ENCODE measurements at places on chromosomes 16 and 17.

GRCh38 chr17:50739098-50739497 lies 19.7 kb downstream of the LUC7L3 start:
- DNase-seq, result no peak

DNA sequence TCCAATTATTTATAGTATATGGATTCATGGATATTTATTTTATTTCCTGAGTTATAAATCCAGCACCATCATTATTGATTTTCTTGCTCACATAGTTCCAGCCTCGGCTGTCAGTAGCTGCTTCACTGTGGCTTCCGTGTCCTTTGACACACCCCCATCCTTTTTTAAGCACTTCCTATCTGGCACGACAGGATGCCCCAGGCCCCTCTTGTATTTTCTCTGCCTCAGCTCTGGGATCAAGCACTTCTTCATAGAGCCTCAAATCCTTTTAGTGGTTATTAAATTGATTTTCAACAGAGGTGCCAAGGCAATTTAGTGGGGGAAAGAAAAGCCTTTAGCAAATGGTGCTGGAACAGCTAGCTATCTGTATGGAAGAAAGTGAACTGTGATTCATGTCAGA lies 59.8 kb downstream of the GAN start:
- DNase-seq, result no peak

DNA sequence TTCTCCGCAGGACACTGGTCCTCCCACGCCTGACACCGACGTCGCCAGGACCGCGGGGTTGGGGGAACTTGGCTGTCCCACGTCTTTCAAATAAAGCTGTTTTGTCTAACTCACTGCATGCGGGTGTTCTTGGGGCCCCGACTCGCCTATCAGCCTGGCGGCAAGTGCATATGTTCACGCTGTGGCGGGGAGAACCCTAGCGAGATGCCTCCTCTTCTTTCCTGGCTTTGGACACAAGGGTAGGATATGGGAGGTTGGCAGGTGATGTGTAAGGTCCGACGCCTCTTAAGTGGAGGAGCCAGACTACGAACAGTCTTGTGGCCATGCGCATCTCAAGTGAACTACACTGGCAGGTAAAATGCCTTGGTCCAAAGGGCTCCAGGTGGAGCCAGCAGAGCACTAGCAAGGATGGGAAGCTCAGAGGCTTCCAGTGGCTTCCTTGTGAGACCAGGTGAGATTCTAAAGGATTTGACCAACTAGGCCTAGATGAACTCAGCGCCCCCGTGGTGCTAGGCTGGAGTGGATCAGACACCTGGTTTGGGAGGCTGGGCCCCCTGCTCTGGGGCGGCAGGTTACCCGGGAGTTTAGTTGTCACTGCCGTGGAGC lies 873 bp upstream of the RPS2 start:
- no peak for DNase-seq

- peak; percentile 90 for DNase-seq
Measured at GRCh38 chr16:88782454-88783390, 2.3 kb downstream of the PIEZO1 start.

GRCh38 chr17:45825792-45826191 lies 18.9 kb upstream of the SPPL2C start:
- DNase-seq, result no peak

GRCh38 chr16:3026609-3027488 lies 3.0 kb downstream of the THOC6 start:
- DNase-seq, result no peak

DNA sequence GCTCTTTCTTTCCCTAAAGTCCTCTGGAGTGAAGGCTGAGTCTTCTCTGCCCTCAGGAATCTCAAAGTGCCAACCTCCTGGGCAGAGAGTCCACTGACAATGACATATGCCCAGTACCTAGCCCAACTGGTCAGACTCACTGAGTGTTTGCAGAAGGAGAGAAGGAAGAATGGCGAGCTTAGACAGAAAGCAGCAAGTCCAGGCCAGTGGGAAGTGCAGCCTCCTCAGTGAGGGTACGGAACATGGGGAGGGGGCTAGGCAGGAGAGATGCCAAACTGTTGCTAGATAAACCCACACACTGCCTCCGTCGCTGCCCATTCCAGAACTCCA lies 678 bp downstream of the EXOC7 start:
- DNase-seq, result no peak

GRCh38 chr16:78137782-78138616 lies 38.5 kb downstream of the WWOX start:
- no peak for DNase-seq

- DNase-seq, result peak; percentile 79
Measured at GRCh38 chr17:37770631-37771518, 26.0 kb upstream of the HNF1B start.

DNA sequence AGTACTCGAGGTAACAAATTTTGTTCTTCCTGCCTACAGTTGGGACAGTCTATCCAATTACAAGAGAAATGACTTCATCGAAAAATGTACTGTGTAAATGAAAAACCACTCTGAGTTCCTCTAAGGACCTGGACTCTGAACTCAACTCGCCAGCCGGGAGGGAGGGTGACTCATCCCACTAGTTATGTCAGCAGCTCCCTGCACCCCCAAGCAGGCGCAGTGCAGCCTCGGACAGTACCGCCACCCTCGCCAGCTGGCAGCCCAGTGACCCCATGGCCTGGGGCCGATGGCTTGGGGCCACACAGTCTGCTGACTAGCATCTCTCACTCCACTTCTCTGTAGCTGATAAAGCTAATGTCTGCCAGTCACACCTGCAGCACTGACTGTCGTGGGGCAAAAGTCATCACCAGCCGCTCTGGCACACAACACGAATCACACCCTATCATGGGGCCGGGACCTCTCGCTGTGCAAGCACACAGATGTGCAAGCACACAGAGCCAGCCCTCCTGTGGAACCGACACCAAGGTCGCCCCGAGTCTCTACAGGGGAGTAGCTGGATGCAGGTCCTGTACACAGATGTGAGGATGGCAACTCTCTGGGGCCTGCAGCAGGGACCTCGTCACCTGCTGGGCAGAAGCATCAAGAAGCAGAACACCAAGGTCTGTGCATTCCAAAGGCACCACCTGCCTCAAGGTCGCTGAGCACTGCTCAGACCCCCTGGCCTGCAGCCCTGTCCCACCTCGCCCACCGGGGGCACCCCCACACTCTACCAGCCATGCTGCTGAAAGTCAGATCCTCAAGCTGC lies 5.7 kb downstream of the CSNK1D start:
- peak; percentile 95 for DNase-seq

DNA sequence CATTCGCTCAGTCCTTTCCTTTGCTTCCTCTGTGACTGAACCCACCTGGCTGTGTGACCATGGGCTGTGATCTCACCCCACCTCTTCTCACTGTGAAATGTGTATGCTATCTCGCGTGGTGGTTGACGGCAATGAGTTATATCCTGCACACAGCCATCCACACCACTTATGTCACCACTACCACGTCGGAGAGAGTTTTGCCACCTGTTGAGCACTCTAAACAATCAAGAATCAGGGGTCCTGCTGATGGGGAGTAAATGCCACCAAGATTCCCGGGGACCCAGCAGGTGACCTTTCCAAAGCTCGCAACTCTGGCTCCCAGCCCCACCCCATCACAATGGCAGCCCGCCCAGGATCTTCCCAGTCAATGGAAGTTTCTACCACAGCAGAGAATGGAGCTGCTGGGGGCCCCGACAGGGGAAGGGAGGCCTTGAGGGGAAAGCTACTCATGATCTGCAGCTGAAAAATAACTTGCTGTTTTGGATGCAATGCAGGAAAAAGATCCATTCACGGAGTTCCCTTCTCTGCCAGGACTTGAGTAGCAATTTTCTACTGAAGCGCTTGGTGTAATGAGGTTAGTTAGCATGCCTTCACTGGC lies 26.2 kb upstream of the RCVRN start:
- DNase-seq, result no peak

DNA sequence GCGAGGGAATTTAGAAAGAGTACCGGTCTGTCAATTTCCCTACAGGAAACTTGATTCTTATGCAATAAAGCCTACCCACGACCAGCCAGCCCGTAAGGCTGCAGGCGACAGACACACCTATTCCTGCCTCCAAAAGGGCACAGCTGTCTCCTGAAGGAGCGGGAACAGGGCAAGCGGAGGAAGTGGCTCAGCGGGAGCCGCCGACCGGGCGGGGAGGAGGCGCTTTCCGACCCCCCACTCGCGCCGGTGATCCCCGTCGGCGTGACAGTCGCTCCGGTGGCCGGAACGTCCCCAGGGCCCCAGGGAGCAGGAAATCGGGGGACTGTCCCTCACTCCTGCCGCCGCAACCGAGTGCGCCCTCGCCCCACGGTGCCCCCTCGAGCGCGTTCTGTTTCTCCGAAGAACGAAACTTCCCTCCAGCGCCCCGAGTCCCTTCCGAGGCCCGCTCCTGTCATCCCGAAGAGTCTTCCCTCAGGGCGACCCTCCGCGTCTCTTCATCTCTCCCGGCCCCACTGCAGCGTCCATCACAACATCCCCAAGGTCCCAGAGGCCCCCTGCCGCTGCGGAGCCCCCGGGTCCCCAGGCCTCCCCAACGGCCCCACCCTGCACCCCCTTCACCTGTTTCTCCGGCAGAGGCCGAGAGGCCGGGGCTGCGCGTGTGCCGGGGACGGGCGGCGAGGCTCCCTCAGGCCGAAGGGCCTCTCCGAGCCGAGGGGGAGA lies 421 bp downstream of the STAT3 start:
- peak; percentile 35 for DNase-seq

DNA sequence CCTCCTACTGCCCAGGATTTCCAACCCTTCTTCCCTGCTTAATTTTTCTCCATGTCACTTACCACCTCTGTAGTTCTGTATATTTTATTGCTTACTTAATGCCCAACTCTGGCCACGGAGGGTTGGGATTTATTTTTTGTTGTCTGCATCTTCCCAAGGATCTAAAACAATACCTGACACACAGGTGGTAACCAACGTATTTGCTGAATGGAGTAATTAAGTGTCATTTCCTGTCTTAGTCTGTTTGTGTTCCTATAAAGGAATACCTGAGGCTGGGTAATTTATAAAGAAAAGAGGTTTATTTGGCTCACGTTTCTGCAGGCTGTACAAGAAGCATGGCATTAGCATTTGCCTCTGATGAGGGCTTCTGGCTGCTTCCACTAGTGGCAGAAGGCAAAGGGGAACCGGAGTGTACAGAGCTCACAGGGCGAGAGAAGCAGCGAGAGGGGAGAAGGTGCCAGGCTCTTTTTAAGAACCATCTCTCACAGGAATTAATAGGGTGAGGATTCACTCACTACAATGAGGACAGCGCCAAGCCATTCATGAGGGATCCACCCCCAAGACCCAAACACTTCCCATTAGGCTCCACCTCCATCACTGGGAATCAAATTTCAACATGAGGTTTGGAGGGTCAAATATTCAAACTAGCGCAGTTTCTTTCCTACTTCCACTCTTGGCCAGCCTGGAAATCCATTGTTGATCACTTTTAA lies 44.8 kb downstream of the ERN1 start:
- DNase-seq, result no peak

DNA sequence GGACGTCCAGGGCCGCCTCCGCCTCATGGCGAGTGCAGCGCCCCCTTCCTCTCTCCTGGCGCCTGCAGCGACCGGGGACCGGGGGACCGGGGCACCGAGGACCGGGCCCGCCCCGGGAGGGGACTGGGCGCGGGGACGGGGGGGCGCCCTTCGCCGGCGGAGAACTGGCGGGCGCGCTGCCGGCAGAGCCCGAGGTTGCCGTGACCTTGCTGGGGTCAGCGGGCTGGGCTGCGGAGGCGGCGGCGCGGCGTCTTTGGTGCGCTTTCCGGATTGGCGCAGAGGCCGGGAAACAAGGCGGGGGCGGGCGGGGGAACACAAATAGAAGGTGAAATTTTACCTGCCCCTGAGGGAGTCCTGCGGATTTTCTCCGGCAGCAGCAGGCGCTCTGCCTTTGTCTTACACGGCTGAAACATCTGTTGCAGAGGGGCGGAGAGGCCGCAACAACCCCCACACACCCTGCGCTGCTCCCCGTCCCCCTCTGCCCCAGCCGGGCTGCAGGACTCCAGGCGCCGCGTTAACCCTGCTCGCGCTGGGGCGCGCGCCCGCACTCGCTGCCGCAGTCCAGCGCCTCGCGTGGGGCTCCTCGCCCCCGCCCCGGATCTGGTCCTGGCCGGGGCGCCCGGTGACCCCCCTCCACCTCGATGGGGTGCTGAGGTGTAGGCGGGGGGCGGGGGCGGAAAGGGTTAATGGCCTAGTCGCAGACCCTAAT lies 53.5 kb downstream of the SREBF1 start:
- DNase-seq, result peak; percentile 61

DNA sequence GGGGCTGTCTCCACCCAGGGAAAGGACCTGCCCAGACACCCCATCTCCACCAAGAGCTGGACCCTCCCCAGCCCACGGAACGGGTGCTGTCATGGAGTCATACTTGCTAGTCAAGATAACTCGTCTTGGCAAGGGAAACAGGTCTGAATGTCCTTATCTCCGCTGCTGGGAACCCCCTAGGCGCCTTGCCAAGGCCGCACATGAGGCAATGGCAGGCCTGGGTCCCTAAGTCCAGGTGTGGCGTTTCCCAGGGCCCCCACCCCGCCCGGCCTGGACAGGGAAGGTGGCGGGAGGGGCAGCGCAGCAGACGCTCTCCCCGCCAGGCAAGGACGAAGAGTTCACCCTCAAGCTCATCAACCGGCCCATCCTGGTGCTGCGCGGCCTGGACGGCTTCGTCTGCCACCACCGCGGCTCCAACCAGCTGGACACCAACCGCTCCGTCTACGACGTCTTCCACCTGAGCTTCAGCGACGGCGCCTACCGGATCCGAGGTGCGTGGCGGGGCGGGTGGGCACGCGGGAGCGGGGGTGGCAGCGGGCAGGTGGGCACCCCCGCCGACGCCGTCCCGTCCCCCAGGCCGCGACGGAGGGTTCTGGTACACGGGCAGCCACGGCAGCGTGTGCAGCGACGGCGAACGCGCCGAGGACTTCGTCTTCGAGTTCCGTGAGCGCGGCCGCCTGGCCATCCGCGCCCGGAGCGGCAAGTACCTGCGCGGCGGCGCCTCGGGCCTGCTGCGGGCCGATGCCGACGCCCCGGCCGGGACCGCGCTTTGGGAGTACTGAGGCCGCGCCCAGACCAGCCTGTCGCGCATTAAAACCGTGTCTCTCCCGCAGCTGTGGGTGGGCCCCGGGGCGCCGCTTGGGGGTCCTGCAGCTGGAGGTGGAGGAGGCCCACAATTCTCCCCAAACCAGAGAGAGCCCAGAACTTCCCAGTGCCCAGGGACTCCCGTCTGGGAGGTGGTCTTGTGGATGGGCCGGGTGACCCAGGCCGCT lies 8.4 kb downstream of the FSCN2 start:
- DNase-seq, result no peak

DNA sequence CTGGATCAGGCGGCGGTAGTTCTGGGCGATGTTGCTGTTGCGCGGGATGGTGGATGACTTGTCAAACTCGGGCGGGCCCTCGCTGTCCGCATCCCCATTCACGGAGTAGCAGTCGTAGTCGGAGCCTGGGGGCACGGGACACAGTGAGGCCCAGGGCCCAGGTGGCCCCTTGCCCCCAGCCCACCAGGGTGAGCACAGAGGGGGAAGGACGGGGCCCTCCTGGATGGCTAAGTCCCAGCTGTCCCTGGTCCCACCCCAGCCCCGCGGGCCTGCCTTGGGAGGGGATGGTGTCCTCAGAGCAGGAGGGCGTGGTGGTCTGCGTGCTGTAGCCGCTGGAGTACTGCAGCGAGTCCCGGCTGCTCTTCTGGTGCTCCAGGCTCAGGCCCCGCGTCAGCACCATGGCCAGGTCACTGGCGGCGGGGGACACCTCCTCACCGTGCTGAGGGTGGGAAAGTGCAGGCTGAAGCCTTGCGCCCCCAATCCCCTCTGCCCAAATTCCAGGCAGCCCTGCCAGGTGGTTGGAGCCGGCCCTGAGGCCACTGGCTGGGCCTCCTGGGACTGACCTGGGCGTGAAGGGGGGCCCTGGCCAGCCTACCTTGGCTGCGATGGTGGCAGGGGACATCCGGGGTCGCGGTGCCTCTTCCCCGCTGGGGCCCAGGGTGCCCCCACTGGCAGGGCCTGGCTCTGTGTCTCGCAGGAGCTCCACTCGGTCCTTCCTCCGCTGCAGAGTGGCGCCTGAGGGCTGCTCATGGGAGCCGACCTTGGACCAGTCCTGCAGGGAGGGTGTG lies 18.2 kb downstream of the IL34 start:
- peak; percentile 5 for DNase-seq

Measured in GM03348 (cell line).